ENCODE measurements at places on chromosomes 11 and 22.

GRCh38 chr22:24697621-24698082 lies 76.9 kb downstream of the PIWIL3 start:
- DNase-seq, result no peak

- DNase-seq, result no peak
Observed at GRCh38 chr11:16364254-16364653, 7.9 kb upstream of the SOX6 start.

DNA sequence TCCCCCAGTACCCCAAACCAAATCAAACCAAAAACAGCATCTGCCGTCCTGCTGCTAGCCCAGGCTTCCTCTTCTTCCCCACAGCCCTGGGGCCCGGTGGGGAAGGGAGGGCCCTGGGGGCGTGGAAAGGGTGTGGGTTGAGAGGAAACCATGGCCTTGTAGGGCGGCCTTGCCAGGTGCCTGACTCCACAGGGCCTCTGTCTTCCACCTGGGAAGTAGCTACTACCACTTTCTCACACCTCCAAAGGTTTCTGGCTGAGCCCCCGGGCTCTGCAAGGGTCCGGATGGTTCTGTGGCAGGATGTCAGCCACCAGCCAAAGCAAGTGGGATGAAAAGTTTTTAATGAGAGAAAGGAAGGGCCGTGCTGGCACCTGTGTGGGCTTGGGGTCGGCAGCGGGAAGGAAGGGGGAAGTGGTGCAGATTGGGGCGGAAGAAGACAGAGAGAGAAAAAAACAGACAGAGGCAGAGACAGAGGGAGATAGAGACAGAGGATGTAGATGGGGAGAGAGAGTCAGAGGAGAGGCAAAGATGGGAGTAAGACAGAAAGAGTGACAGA lies 10.5 kb downstream of the TPST2 start:
- peak; percentile 74 for DNase-seq

DNA sequence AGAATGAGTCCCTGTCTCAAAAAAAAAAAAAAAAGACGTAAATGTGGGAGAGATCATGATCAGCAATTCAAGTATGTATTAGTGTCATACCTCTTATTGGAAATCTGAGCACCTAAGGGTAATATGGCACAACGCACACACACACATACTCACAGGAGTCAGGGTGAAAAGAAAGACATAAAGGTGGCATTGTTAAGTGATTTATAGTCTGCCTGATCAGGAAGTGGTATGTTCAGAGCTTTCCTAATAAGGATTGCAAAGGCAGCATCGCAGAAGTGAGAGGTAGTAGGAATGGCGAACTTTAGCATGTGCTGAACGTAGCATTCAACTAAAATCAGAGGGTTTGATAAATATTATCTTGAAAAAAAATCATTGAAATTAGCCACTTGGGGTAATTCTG lies 854.3 kb downstream of the METTL15 start:
- no peak for DNase-seq

- no peak for DNase-seq
Observed at GRCh38 chr11:27837895-27838563, 137.8 kb upstream of the BDNF start.

GRCh38 chr11:42205518-42205917 lies 746.1 kb upstream of the LRRC4C start:
- DNase-seq, result no peak

DNA sequence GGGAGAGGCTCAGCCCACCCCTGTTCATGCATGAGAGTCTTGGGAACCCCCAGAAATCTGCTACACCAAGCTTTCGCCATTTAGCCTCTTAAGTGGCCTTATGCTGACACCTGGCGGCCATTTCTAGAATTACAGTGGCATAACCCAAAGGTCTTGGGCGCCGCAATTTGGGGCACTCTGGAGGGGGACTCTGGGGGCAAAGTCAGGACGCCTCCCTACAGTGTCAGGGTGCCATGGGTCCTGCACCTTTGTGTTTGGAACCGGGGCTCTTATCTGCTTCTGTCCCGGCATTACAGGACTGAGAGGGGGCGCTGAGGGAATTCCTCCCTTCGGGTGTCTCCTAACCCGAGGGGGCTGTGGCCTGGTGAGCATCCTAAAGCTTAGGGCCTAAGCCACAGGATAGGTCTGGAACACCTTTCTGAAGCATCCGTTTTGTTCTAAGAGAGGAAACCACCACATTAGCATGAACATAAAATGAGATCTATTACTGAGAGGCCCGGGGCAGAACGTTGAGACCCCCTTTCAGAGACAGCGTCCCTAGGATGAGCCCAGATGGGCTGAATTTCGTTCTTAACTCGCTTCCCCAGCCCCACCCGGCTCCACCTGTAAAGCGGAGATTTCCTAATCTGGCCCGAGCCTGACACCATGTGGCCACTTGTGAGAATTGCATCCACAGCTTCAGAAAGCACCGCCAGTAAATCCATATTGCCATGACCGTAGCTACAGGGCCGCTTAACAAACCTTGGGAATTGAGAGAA lies 9.3 kb downstream of the INS start:
- DNase-seq, result peak; percentile 89

- DNase-seq, result no peak
Observed at GRCh38 chr22:45547731-45548130, 45.0 kb downstream of the FBLN1 start.

DNA sequence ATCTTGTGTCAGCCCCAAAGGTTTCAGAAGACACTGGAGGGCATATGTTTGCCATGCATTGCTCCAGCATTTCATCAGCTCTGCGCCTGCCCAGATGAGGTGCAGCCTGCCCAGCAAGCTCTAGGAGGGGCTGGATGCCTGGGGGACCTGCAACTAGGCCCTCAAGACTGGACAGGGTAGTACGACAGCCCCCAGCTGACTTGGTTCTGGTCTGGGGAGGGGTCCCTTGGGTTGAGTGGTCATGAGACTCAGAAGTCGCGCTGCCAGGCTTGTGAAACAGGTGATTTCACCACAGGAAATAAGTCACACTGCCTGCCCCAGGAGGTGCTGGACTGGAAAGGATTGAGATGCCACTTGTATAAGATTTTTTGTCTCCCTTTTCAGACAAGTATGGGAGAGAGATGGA lies 23.4 kb downstream of the TPBGL start:
- DNase-seq, result no peak

GRCh38 chr22:29793396-29793795 lies 26.2 kb downstream of the UQCR10 start:
- no peak for DNase-seq

- no peak for DNase-seq
Observed at GRCh38 chr11:19420868-19421533, 180.3 kb upstream of the E2F8 start.

- DNase-seq, result no peak
Observed at GRCh38 chr22:31222736-31223135, 10.6 kb downstream of the LIMK2 start.

DNA sequence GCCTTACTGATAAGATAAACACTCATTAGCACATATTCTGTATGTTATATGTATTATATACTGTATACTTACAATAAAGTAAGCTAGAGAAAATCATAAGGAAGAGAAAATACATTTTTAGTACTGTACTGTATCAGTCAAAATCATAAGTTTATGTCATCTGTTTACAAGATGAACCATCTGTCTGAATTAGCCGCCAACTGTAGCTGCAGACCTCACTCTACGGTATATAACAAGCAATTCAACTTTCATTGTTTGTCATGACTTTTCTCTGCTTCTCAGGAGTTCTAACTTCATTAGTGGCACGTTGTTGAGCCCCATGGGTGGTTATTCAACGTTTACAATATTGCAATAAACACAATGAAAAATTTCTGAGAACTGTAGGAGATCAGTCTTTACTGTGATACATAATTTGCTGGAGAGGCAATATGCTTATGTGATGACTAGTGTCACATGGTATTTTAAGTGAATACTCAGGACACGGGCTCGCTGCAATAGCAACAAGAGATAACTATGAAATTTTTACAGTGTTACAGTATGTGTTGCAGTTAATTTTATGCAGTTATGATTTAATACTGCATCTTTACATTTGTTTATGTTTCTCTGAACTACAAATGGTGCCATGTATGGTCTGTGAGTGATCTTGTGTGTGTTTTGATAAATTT lies 132.2 kb upstream of the CTSC start:
- no peak for DNase-seq

GRCh38 chr22:32569956-32570355 lies 95.3 kb downstream of the FBXO7 start:
- DNase-seq, result no peak

DNA sequence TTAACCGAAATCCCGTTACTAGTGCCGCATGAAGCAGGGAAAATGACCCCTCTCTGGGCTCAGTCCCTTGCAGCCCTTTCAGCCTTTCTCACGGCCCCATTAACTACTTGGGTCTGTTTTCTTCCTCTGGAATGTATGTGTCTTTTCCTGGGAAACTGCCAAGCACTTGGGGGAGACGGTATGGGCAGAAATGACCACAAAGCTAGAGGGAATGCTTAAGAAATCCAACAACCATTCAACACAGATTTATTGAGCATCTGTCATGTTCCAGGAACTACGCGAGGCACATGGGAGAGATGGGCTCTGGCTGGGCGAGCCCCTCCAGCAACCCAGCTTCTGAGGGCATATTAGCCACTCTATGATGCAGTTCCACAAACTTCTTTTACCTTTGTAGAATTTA lies 462.6 kb downstream of the BUD13 start:
- DNase-seq, result no peak

DNA sequence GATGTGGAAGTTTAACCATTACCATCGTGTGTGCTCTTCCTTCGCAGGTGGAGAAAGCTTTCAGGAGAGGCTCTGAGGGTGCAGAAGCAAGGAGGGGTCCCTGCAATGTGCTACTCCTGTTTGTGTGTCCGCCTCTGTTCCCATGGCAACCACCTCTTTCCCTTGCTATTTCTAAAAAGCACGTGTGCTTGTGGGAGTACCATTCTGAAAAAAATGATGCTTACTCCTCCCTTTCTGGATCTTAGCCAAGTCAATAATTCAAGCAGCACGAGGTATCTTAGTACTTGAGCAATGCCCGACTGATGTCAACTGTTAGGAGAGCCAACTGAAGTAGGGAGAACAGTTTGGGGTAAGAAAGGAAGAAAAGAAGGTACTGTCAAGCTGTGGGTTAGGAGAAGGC lies 628.7 kb downstream of the NTM start:
- DNase-seq, result no peak

GRCh38 chr11:134686460-134687061 lies 274.5 kb upstream of the B3GAT1 start:
- DNase-seq, result no peak

GRCh38 chr11:1782031-1782590 lies 18.4 kb upstream of the CTSD start:
- DNase-seq, result no peak

- DNase-seq, result no peak
Observed at GRCh38 chr11:66242095-66242765, 26.2 kb upstream of the RAB1B start.

DNA sequence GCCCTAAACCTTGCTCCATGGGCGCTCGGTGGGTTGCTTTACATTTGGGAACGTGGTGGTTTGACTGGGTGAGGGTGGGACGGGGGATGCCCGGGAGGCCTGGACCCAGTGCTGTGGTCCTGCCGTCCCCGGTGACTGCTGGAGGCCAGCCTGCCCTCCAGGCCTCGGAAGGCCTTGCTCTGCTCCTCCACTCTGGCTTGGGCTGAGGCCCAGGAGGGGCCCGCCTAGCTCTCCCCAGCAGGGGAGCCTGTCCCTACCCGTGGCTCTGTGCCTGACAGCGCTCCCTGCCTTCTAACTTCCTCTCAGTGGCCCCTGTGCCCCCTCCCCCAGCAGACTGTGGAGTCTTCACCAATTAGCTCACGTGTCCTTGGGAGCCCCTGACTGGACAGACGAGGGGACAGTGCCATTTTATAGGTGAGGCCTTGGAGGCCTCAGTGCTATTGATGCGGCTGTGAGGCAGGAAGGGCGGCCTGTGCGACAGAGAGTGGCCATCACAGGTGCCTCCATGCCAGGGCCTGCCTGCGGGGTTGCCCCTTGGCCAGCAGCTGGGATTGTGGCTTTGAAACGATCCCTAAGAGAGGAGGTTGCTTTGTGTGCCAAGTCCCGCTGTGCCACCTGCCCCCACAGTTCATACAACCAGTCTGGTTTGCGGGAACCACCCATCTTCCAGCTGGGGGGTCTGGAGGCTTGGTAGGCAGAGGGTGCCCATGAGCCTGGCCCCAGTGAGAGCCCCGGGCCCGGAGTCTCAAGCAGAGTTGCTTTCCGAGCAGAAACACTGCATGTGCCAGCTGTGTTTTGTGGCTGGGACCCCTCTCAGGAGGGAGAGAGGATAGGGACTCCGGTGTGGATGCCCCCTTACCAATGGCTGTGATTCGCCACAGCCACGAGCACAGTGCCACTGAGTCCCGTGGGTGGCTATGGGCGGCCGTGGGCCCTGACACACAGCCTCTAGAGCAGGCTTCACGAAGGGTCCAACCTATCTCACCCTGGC lies 17.7 kb downstream of the TPCN2 start:
- DNase-seq, result no peak

DNA sequence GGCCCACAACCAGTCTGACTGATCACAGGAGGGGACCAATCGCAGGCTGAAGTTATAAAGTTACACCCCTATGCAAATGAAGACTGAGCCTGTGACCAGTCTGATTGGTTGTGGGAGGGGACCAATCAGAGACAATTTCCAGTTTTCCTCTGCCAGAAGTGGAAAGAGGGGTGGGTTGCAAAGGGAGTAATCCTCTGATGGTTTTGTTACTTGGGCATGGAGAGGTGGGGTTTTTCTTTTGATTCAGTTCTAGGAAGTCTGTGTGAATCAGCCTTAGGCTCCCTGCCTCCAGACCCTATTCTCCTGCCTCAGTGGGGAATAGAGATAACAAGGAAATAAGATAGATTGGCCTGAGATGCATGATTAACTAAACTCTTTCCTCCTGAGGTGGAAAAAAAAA lies 9.9 kb downstream of the OR6M1 start:
- DNase-seq, result no peak

DNA sequence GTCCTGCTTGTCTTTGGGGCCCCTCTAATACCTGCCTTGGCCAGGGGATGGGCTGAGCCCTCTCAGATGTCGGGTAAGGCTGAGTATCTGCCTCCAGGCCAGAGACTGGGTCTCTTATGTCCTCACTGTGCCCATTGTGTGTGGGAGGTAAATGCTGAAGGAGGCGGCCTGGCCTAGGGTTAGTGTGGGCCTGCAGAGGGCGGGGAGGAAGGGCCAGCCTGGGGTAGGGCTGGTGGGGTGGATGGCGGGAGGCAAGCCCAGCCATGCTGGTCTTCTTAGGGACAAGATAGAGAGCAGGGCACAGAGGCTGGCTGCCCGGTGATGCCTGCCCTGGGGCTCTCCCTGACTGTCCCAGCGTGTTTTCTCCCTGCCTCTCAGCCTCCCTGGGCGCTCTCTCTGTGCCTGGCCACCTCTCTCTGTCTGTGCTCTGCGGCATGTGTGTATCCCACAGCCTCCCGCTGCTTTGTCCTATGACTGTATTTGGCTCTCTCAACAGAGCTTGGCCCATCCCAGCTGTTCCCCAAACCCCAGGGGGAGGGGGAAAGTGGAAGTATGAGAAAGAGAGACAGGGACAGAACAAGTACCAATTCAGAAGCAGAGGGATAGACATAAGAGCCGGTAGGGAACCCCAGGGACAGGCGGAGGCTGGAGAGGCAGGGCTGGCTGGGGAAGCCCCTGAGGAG lies 57.0 kb downstream of the PDE2A start:
- DNase-seq, result no peak

DNA sequence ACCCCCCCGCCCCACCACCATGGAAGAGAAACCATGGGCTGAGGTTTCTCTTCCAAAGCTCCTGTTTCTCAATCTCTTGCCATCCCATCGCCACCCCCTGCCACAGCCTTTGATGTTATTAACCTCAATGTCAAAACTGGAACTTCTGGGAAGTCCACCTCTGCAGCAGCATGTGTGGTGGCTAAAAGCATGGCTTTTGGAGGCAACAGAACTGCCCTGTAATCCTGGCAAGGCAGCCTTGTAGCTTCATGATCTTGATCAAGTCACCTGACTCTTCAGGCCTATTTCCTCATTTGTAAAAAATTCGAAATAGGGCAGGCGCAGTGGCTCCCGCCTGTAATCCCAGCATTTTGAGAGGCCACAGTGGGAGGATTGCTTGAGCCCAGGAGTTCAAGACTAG lies 3.5 kb upstream of the COX8A start:
- no peak for DNase-seq

Measured in activated CD8-positive, alpha-beta memory T cell treated with anti-CD3 and anti-CD28 coated beads, Interleukin-2, amount 50 U/mL, for 48 hours (primary cell).